Esophagus muscularis mucosa (tissue), 4 donors: ENCODE measurements at places on chromosomes 16 and 17. TPM values are rescaled to one million over a fixed set of nuclear protein-coding genes. Genes with fewer than 3 reads are reported as not detected.

Gene CACNG1
- total RNA-seq: not detected

Gene TRIM25
- 15.0 TPM for total RNA-seq

Gene HP
- 6.1 TPM for total RNA-seq

Gene SRCIN1
- total RNA-seq: 2.5 TPM

Gene LRRC75A
- total RNA-seq: 0.83 TPM

Gene CCL14
- 54.3 TPM for total RNA-seq

Gene KLHL10
- total RNA-seq: 2.7 TPM

Gene TEKT5
- total RNA-seq: not detected

Gene MT2A
- total RNA-seq: 27.0 TPM

Gene CTRB1
- not detected for total RNA-seq

Gene KIF2B
- total RNA-seq: not detected

Gene DLX4
- total RNA-seq: not detected

Gene CLEC18B
- total RNA-seq: not detected

Gene GCGR
- not detected for total RNA-seq

DNA sequence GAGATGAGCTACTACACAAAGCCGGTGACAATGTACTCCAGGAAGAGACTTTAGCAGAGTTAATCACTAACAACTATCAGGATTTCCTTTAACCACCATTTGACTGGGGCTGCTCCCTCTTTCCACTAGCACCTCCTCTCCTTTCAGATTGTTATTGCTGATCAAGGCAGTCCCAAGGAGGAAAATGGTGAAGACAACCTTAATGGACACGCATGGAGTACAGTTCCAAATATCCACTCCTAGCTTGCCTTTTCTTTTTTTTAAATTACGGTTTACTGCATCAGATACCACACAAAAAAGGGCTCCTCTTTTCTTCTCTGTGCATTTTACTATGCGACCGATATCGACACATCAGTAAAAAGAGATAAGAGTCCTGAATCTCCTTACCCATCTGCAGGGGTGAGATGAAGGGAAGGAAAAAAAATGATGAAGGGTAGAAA is 30.9 kb downstream of the FAM222B start:
- no peak for DNase-seq

DNA sequence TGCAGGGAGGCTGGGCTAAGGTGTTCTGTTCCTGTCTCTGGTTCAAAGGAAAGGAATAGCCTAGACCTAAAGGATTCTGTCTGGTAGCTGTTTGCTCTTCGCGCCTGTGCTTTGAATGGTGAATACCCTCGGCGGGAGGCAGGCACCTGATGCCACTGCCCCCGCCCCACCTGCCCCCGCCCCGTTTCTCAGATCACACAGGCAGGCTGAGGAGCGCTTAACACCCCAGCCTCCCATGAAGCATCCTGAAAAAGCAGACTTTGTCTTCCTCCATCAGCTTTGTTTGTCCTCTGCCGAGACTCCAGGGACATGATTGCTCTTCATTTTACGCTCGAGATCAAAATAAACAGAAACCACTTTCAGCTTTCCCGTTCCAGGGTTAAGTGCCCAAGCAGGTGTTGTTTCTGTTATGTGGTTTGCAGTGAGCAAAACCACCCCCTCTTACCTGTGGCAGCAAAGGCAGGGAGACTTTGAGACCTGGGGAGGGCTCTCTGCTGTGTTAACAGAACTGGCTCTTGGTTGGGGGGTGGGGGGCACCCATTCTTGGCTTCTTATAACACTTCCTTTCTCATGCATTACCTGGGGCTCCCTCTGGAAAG is 452.1 kb downstream of the WWOX start:
- no peak for DNase-seq

DNA sequence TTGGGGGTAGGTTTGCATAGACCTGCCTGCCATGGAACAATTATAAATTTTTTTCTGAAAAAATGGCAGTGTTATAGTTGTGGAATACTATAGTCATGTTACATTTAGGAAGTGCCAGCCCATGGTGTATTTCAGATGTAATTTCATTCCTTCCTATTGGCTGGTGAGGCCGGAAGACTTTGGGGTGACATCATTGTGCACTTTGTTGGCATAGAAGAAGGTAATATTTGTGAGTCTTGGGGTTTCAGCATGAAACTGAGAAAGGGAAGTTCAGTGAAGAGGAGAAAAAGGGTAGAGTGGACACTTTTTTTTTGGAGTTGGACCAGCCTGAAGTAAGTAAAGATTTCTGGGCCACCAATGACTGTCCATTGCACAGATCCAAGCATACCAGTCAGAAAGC is 16.0 kb upstream of the HEATR6 start:
- DNase-seq: no peak

GRCh38 chr16:54477714-54478113 is 191.1 kb upstream of the IRX3 start:
- no peak for DNase-seq

- DNase-seq: no peak
Observed at GRCh38 chr17:60751884-60752283, 74.2 kb downstream of the BCAS3 start.

DNA sequence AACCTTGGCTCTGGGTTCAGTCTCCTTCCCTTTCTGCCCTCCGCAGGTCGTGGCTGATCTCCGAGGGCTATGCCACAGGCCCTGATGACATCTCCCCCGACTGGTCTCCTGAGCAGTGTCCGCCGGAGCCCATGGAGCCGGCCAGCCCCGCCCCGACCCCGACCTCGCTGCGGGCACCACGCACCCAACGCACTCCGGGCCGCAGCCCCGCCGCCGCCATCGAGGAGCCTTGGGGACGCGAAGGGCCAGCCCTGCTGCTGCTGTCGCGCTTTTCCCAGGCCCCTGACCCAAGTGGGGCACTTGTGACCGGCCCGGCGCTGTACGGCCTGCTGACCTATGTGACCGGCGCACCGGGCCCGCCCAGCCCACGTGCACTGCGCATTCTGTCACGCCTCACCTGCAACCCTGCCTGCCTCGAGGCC is 5.1 kb downstream of the ARMC5 start:
- no peak for DNase-seq

DNA sequence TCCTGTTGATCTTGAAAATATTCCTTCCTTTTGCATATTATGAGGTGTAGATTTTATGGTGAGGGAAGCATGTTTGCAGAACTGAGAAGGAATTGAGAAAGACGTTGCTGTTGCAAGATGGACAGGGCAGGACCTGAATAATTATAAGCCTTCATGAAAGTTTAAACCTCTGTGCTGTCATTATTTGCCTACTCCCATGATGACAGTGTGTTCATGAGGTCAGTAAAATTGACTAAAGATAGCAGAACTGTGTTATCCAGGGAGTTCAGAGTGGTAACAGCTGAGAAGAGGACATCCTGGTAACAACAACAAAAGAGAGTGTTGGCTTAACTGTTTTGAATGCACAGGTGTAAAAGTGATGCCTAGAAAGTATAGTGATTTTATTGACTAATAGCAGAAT is 45.3 kb upstream of the HLF start:
- no peak for DNase-seq

- DNase-seq: no peak
Observed at GRCh38 chr17:82787081-82787848, 35.4 kb downstream of the TBCD start.

- no peak for DNase-seq
Observed at GRCh38 chr16:57356547-57356946, 2.0 kb upstream of the CCL22 start.

DNA sequence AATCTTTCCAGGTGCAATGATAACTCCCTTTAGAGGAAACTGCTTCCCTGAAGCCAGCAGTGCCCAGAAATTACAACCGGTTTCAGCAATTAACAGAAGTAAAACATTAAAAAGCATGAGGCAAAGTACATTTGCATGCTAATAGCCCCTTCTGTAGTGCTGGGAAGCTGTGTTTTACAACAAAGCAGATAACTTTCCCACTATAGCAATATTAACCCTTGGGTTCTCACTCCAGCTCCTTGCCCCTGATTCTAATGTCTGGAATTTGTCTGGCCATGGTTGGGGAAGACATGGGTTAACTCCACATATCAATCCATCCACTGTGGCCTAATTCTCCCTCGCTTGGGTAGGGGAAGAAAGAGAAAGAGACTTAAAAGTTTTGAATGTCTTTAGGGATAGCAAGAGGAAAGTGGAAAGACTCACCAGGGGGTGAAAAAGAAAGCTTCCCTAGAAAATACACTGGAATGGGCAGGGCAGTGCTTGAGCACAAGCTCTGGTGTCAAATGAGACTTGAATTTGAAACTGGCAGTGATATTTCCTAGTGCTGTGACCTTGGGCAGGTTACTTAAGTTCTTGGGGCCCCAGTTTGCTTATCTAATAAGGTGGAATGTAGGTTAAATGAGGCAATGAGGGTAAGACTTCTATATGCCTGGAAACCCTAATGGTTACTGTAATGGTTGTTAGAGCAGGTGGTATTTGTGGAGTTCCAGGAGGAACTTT is 102.0 kb downstream of the SOX9 start:
- no peak for DNase-seq

GRCh38 chr17:32490101-32490482 is 3.3 kb downstream of the CDK5R1 start:
- DNase-seq: no peak

GRCh38 chr17:73824321-73824720 is 180.1 kb upstream of the SDK2 start:
- DNase-seq: no peak
